ENCODE measurements at places on chromosomes 7 and 10. TPM values are rescaled to one million over a fixed set of nuclear protein-coding genes. Genes with fewer than 3 reads are reported as not detected.

Gene C10orf67
- total RNA-seq = not detected

Gene RTKN2
- total RNA-seq = not detected

Gene FOXP2
- 17.8 TPM for total RNA-seq

Gene HOXA7
- total RNA-seq = 9.1 TPM

DNA sequence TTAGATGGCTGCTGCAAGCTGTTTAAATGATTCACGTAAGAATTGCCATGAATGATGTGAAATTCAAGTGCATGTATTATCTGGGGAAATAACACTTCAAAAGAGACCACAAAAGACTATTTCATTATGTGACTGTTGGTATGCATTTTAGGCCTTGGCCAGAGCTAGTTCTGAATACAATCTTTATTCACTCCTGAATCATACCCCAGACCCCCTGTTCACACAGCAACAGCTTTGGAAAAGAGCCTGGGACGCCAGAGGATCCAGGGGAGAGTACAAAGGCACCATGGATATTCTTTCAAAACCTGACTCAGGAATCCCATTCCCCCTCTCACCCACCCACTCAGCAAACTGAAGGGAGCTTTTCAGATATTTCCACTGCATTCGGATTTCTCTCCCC lies 377.1 kb upstream of the DPP6 start:
- no peak for DNase-seq

DNA sequence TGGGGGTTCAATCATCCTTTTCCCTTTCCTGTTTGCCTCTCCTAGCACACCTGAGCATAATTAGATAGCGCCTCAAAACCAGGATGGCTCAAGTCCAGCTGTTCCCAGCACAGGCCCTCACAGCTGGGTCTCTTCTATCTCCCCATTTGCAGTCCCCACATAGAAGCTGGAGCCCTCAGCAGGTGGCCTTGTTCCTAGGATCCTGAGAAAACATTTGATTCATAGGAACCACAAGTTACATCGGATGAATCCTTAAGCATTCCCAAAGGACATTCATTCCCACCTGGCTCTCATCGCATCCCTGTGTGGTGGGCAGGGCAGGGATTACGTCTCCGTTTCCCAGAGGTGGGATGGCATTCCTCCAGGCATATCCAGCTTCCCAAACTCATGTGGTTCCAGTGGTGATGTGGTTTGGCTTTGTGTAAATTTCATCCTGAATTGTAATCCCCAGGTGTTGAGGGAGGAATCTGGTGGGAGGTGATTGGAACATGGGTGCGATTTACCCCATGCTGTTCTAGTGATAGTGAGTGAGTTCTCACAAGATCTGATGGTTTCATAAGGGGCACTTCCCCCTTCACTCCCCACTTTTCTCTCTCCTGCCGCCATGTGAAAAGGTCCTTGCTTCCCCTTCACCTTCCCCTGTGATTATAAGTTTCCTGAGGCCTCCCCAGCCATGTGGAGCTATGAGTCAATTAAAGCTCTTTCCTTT lies 49.8 kb upstream of the LEP start:
- no peak for DNase-seq

DNA sequence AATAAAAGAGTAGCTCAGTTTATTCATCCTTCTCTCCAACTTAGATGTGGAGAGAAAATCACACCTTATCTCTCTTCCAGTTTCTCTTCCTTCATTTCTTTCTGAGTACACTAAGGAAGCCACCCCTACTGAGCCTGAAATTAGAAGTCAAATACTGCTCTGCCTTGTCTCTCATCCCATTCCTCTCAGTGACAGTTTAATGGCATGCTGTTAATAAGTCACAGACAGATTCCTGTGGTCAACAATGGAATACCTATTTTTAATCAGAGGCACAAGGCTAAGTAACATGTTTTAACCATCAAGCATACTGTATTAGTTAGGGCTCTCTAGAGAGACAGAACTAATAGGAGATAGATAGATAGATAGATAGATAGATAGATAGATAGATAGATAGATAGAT lies 253.2 kb downstream of the HTR7 start:
- DNase-seq = no peak

GRCh38 chr7:159015454-159016410 lies 128.9 kb downstream of the VIPR2 start:
- peak; percentile 80 for DNase-seq
